Activated B cell treated with CpG ODN at 0.5 μM for 24 hours (primary cell): ENCODE measurements at places on chromosomes 11 and 22.

GRCh38 chr11:11657218-11657955 is 35.6 kb upstream of the GALNT18 start:
- no peak for DNase-seq

- no peak for DNase-seq
Observed at GRCh38 chr22:46965555-46966494, 203.4 kb downstream of the TBC1D22A start.

DNA sequence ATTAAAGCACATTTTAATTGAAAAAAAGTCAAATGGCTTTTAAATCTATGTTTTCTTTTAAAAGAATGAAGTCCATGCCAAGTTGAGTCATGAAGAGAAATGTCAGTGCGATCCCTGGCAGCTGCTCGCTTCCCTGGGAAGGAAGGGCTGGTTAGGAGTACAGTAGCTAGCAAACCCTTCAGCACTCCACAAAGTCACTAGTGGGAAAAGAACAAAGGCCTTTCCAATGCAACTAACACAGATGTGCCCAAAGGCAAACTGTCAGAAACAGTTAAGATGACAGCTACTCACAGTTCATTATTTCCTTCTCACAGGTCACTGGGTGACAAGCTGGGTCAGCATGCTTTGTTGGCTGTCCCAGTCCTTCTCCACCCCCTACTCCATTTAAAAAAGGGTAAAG is 308.7 kb downstream of the DCDC1 start:
- no peak for DNase-seq

- DNase-seq, result no peak
Observed at GRCh38 chr11:31442086-31442485, 67.3 kb downstream of the IMMP1L start.
